ENCODE measurements at places on chromosomes 1 and 21.

GRCh38 chr1:117613249-117613968 is 7.6 kb downstream of the TENT5C start:
- peak; percentile 96 for DNase-seq

GRCh38 chr1:227335242-227336020 is 17.1 kb upstream of the CDC42BPA start:
- DNase-seq = peak; percentile 87

GRCh38 chr1:228120857-228121489 is 11.9 kb upstream of the MRPL55 start:
- DNase-seq = no peak

DNA sequence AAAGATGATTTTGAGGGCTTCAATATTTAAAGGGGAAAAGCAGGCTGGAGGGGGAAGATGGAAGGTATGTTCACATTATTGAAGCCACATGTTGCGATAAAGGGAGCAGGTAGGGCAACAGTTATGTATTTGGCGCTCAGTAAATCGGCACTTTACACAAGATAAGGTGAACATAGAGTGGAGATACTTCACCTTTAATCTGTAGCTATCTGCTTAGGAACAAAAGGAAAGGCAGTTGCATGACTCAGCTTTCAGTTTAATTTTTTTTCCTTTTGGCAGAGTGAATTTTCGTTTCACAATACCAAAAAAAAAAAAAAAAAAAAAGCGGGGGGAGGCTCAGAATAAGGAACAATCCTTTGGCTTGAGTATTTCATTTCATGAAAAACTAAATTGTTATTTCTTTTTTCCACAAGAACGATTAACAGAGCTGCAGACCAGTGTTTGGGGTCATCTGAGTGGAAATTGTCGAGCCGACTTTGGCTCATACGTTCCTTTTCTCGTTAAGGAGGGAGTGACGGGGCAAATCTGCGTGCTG is 1.1 kb upstream of the COQ8A start:
- DNase-seq = peak; percentile 85

DNA sequence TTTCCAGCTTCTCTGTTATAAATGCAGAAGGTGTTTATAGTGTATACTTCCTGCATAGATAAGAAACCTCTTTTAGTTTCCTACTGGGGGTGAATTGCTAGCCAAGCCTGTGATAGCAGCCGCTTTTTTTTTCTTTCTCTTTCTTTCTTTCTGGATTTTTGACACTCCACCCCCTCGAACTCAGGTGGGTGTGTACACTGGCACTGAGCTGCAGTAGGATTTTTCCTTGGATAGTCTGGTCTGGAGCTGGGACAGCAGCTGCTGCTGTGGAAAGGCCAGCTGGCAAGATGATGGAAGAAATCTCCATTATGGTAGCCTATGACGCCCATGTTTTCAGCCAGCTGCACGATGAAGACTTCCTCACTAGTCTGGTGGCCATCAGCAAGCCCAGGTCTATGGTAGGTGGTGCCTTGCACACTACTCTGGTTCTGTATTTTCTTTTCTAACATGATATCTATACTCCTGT is 122.5 kb upstream of the CACYBP start:
- peak; percentile 29 for DNase-seq

DNA sequence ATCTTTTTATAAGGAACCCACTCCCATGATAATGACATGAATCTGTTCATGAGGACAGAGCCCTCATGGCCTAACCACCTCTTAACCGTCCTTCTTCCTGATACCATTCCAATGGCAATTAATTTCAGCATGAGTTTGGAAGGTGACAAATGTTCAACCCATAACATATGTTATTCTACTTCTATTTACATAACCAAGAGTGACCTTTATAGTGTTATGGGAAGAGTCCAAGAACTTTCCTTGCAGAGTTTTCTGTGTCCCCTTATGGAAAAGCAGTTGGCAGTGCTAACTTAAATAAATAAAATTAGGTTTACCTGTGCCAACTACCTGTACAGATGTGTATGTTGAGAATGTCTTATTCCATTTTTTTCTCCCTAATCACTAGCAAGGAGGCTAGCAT is 11.1 kb downstream of the MAP10 start:
- DNase-seq = no peak

- no peak for DNase-seq
Observed at GRCh38 chr1:53198241-53198651, 1.6 kb downstream of the CPT2 start.

DNA sequence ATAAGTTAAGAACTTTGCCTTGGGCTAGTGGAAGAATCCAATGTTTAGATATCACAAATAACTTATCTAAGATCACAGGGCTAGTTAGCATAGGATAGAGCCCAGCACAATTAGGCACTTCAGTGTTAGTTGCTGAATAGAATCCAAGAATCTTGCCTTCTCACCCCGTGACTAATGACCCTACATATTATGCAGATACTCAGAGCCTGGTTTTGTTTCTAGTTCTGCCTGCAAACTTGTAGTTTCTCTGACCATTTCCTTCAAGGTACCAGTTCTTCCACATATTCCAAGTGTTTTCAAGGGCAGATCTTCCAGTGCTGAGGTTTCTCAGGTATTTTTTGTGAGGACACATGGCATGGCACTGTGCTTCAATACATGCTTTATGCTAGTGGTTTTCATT is 239.3 kb downstream of the KCNK2 start:
- DNase-seq = no peak

- DNase-seq = no peak
Observed at GRCh38 chr1:240737298-240737697, 125.3 kb upstream of the GREM2 start.

DNA sequence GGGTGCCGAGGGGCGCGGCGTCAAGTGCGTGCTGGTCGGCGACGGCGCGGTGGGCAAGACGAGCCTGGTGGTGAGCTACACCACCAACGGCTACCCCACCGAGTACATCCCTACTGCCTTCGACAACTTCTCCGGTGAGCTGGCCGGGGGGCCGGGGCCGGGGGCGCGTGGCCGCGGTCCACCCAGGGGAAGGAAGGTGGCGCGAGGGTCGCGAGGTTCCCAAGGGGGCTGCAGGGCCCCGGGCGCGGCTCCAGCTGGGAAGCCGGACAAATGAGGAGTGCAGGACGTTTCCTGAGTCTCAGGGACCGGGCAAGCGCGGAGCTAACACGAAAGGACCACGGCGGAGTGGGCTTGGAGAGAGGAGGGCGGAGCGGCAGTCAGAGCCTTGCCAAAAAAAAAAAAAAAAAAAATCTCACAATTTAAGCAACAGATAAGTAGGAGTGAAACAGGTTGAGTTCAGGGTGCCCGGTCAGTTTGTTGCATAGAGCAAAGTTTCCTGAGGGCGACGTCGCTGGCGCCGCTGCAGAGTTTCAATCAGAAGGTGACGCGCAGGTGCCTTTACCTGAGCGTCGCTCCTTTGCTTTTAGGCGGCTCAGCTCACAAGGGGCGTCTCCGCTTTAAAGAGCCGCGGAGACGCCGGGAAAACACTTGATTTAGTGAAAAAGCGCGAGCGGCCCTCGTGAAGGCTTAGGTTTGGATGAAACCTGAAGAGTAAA is 750 bp downstream of the RHOU start:
- DNase-seq = peak; percentile 58

All from hematopoietic multipotent progenitor cell treated with erythropoietin and hydrocortisone succinate and interleukin-3 and kit ligand, for 4 days (in vitro differentiated cells).